ENCODE measurements at places on chromosomes 12 and 14.
A peak's percentile ranks its signal among the peaks of the same experiment; 100 is the strongest.

GRCh38 chr12:8644345-8645248 lies 18.0 kb downstream of the MFAP5 start:
- DNase-seq = no peak

GRCh38 chr12:26867080-26867479 lies 34.1 kb upstream of the ITPR2 start:
- no peak for DNase-seq

GRCh38 chr12:62581288-62582064 lies 114.8 kb downstream of the MON2 start:
- peak; percentile 54 for DNase-seq

DNA sequence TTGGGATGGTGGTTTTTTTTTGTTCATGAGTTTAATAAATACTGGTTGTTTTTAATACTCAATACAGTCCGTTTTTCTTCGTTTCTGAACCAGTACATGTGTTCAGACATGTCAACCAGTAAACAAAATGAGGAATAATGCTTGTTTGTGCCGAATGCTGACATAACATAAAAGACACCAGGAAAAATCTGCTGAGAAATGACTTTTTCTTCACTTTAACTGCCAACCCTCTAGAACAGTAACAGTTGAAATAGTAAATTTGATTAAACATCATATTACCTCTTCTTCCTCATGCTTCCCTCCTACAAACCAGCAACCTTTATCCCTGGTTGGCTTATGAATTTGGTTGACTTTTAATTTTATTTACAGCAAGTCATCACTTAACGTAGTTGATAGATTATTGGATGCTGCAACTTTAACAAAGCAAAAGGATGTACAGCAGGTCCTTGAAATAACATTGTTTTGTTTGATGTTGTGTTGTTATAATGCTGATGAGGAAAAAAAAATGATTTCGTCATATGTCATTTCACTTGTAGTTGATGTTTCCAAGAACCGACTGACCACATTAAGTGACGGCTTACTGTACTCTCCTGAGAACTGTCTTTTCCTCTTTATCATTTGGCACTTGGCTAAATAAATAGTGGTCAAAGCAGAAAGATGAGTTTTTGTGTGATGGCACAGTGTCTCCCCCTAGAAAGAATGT lies 340.5 kb downstream of the TMTC2 start:
- no peak for DNase-seq

GRCh38 chr14:23018107-23018506 lies 8.2 kb upstream of the C14orf93 start:
- DNase-seq = no peak

Data from AG09319 (cell line).